Stimulated activated CD4-positive, alpha-beta T cell treated with anti-CD3 and anti-CD28 coated beads, Interleukin-15, amount 100 ng/mL, for 48 hours (primary cell): ENCODE measurements at places on chromosomes 6 and 20.

DNA sequence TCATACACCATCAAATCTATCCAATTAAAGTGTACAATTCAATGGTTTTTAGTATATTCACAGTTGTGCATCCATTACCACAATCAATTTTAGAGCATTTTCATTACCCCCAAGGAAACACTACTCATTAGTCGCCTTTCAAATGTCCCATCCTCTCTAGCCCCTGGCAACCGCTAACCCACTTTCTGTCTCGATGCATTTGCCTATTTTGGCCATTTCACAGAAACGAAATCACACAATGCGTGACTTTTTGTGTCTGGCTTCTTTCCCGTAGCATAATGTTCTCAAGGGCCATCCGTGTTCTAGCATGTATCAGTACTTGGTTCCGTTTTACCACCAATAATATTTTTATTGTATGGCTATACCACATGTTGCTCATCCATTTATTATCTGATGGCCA lies 51.7 kb downstream of the PPP1R3G start:
- DNase-seq, result no peak

- DNase-seq, result no peak
Observed at GRCh38 chr6:96013531-96013930, 2.2 kb upstream of the FUT9 start.

DNA sequence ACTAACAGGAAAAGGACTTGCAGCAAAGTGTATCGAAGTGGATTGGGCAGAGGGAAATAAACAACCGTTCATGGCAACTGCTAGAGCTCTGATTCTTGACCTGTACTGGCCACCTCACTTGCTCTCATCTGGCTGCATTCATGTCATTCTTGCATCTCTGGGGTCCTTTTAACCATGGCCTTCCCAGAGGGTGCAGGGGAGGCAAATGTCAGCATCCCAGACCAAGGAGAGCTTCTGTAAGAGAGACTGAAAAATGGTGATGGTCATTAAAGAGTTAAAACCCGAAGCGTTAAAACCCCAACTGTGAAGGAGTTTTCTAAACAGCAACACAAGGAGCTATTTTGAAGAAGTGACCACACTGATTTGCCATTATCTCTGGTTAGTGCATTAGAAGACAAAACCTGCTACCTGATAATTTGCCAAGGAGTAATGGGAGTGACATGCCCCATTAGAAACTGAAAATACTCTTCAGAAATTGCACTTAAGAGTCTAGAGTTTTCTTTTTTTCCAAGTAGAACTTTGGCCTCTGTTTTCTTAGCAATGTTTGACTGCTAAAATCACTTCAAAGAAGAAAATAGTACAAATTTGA lies 62.4 kb downstream of the APCDD1L start:
- DNase-seq, result no peak

GRCh38 chr6:110102411-110102810 lies 77.1 kb downstream of the WASF1 start:
- no peak for DNase-seq

DNA sequence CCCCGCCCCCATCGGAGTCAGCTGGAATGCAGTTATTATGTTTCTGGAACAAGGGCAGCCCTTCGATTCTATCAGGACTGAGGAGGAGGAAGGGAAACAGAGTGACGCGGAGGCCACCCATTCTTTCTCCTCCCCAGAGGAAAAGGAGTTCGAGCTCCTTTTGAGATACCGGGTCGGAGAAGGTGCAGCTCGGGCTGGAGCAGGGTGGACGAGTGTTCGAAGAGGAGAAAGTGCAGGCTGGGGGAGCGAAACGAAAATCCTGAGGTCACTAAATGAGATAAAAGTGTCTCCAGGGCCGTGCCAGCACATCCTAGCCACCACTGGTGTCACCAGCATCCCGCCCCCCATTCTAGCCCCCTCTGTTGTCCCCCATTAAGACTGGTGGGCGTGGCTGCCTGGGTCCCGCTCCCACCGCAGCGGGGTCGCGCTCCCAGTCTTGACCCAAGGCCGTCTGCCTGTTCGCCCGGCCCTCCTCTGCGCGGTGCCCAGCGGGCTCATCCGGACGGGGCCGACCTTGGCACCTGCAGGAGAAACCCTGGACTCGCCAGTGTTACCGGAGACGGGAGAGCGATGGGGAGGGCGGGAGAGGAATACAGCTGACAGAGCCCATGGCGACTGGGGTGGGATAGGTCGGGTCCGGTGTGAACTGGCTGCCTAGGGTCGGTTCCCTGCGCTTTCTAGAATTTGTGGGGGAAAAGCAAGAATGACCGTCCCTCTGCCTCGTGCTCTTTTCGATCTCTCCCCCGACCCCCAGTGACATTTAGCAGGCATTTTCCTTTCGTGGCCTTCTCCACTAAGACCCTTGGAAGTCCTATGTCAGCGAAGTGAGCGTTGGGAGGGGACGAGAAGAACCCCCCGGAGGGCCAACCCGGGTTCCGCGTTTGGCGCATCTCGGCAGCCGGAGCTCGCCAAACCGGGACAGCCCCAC lies 16.2 kb downstream of the FOXA2 start:
- no peak for DNase-seq

GRCh38 chr6:138227316-138227781 lies 9.1 kb upstream of the PBOV1 start:
- DNase-seq, result no peak

- DNase-seq, result no peak
Observed at GRCh38 chr20:56628873-56629463, at the start of gene TFAP2C. Gene TFAP2C (plus strand): TSS chr20:56629306. CDS start chr20:56629545, 239 bp downstream.

- DNase-seq, result no peak
Observed at GRCh38 chr20:64205611-64206026, 41.4 kb downstream of the MYT1 start.

- DNase-seq, result no peak
Observed at GRCh38 chr20:57325632-57326356, 3.8 kb upstream of the SPO11 start.

DNA sequence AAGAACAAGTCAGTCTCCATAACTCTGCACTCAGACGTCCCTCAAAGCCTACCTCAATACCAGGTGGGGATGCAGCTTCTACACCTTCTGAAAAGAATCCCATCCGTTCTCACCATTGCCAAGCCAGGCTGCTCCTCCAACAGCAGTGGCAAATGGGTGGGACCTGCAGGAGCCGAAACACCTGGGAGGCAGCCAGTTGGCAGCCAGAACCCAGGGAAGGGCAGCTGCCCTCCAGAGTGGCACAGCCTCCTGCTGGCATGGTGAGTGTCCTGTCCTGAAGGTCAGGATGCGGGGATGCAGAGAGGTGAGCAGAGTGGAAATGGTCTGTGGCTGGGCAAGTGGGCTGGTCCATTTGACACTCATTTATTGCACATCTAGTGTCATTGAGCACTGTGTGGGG lies 210.6 kb upstream of the CDH4 start:
- no peak for DNase-seq

DNA sequence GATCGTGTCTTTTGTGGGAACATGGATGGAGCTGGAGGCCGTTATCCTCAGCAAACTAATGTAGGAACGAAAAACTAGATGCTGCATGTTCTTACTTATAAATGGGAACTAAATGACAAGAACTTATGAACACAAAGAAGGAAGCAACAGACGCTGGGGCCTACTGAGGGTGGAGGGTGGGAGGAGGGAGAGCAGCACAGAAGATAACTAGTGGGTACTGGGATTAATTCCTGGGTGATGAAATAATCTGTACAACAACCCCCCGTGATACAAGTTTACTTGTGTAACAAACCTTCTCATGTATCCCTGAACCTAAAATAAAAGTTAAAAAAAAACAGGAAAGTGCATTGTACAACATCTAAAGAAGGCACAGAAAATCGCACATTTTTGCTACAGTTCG lies 59.0 kb upstream of the TMEM170B start:
- DNase-seq, result no peak

- no peak for DNase-seq
Observed at GRCh38 chr6:88637761-88638545, 325.5 kb downstream of the RNGTT start.

- DNase-seq, result no peak
Observed at GRCh38 chr6:33886673-33887144, 82.9 kb upstream of the MLN start.

DNA sequence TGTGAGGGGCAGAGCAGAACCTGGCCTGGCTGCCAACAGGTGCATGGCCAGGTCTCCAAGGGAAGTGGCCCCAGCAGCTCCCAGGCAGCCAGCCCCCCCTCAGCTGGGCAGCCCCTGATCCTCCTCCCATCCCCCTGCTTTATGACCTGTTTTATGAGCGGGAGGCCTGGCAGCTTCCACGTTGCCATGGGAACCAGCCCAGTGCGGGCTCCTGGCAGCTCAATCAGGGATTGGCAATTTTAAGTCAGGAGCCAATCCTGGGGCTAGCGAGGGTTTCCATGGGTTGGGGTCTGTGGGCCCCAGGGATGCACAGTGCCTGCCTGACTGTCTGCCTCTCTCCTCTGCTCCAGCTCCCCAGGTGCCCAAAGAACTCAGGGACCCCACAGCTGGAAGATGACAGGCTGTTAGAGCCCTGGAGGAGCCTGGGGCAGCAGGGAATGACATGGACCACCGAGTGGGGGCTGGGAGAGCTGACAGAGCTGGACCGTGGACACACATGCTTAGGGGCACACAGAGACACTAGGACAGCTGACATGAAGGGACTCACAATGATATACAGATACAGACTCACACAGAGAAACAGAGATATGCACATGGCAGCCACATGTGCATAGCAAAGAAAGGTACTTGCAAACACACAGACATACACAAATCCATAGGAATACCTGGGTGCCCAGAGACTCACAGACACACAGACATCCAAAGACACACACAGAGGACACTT lies 56.5 kb upstream of the SIRPA start:
- DNase-seq, result no peak
